ENCODE measurements at places on chromosomes 7 and 10. TPM values are rescaled to one million over a fixed set of nuclear protein-coding genes. Genes with fewer than 3 reads are reported as not detected.

Gene VWDE
- total RNA-seq, result under 0.01 TPM

Gene ELMO1
- 36.5 TPM for total RNA-seq

Gene OTUD1
- total RNA-seq, result 5.2 TPM

Gene MSMB
- not detected for total RNA-seq

Gene NRG3
- 10.7 TPM for total RNA-seq

Gene ZNF117
- 3.1 TPM for total RNA-seq

Gene XRCC2
- 1.7 TPM for total RNA-seq

Gene SPDYE5
- total RNA-seq, result not detected

Gene INA
- under 0.01 TPM for total RNA-seq

Gene AGFG2
- 74.2 TPM for total RNA-seq

Gene AKR1C4
- not detected for total RNA-seq

Gene LIPM
- not detected for total RNA-seq

Gene THNSL1
- 1.5 TPM for total RNA-seq

Gene PRXL2A
- total RNA-seq, result 195 TPM

Gene CPA4
- total RNA-seq, result under 0.01 TPM

Gene SLC26A5
- 1.4 TPM for total RNA-seq

Gene OR2A1
- total RNA-seq, result not detected

Gene GPR15LG
- not detected for total RNA-seq

Gene ST8SIA6
- total RNA-seq, result 0.87 TPM

Gene CDNF
- total RNA-seq, result 0.40 TPM

Gene TYW1B
- 5.4 TPM for total RNA-seq

Gene MUC12
- total RNA-seq, result not detected

Gene CNNM1
- total RNA-seq, result not detected

Gene CNPY1
- not detected for total RNA-seq

Gene GGCT
- 22.2 TPM for total RNA-seq
